ENCODE measurements at places on chromosomes 2 and 18.

GRCh38 chr18:44900627-44901026 is 219.9 kb downstream of the SETBP1 start:
- DNase-seq, result no peak

GRCh38 chr2:168350380-168350779 is 103.0 kb upstream of the STK39 start:
- DNase-seq, result no peak

DNA sequence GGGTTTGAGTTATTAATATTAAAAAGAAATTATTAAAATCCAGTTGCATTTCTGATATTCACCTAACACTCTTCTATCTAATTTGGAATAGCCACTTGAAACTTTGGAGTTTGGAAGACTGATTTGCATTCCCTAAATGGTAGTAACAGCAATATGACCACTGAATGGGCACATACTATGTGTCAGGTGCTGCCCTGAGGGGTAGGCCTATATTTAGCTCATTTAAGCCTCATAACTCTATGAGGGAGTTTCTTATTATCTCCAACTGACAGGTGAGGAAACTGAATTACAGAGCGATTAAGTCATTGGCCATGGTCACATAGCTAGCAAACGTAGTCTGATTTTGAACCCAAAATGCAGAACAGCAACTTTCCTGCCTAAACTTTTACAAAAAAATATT is 77.3 kb downstream of the VWA3B start:
- no peak for DNase-seq

DNA sequence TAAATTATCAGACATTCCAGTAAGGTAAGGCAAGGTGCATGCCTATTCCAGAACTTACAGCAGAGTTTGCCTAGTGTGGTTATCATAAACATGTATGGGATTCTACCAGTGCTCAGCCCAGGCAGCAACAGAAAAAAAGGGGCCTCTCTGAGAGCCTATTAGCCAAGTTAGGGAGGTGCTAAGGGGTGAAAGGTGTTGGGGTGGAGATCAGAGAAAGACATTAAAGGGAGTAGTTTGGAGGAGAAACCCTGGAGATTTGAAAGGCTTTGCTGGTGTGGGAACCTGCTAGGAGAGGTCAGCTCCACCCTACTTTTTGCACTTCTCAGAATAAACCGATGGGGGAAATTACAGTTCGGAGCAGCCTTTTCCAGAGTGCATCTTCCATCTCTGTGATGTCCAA is 2.9 kb downstream of the ARPC2 start:
- DNase-seq, result no peak

DNA sequence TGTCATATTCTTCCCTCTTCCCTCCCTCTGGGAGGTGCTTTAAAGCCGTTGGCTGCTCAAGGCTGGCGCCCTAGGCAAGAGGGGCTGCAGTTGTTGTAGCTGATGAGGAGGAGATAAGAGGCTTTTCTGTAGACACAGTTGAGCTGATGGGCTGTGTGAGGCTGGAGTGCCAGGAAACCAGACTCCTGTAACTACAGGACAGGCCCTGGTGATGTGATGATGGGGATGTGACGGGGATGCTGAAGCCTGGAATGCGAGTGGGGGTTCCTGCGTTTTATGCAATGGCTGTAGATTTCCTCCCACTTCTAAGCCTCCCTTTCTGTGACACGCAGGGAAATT is 5.7 kb upstream of the EFR3B start:
- DNase-seq, result no peak

DNA sequence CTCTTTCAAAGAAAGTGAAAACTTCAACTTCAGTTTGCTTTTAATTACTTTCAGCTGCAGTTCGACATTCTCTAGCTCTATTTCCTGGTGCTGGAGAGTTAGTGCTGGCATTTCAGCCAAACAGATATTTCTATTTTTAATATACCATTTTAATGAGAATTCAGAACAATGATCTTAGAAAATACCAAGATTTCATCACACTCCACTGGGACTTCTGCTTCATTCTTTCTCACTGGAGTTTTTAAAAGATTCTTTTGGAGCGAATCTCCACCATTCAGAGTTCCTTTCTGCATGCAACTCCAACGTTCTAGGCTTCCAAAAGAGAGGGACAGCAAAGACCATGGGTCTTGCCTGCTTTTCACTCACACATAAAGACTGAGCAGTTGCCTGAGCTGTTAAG is 94.2 kb downstream of the CABLES1 start:
- DNase-seq, result no peak
